ENCODE measurements at places on chromosomes 6 and 20.

DNA sequence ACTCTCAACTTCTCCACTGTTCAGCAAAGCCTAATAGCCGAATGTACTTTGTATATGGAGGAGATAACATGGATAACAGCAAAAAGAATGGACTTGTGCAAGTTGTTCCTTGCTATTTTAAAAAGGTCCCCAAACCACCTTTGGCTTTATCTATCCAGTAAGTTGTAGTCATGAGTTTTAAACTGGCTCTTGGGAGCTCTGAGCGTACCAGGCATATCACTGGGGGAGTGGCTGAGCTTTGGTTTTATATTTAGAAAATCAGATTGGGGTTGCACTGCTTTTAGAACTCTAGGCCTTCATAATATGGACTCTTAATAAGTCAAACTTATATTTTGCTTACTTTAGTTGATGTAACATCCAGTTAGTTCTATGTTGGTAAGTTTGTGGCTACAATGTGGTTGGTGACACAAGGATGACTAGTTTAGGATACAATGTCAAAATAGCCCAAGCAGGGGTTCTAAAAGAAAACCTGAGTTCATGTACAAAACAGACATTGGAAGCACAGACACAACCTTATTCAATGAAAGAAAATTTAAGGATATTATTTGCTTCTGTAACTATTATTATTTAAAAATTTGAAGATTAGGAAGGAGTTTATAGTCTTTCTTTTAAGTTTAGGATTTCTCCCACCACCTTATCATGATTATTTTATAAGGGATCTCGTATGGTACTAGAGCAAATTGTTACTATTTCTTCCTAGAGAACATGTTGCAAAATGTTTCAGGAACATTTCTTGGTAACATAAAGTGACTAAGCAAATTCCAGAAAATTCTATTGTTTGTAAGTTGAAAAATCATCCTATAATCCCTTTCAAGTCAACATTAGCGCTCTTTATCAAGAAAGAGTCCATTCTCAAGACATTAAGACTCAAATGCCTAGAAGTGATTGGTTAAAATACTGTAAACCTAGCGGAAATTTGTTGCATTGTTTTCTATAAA, 165.8 kb upstream of the SUPT3H start:
- no peak for DNase-seq

DNA sequence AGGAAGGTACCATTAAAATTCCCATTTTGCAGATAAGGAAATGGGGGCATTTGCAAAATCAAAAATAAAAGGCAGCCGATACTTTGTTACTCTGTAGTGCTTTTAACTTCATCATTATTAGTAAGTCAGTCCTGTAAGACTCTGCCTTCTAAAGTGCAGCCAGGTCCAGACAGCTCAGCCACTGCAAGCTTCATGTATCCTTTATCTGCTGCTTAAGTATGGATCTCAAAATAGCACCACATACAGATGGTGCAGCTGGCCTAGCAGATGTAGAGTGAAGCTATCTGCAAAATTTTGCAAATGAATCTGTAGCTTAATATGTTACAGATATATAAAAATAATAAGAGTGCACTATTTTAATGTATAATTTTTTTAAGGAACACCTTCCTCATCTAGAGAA, 53.4 kb downstream of the NUS1 start:
- DNase-seq, result no peak

- DNase-seq, result no peak
Observed at GRCh38 chr6:26640806-26641205, 18.7 kb downstream of the ZNF322 start.

DNA sequence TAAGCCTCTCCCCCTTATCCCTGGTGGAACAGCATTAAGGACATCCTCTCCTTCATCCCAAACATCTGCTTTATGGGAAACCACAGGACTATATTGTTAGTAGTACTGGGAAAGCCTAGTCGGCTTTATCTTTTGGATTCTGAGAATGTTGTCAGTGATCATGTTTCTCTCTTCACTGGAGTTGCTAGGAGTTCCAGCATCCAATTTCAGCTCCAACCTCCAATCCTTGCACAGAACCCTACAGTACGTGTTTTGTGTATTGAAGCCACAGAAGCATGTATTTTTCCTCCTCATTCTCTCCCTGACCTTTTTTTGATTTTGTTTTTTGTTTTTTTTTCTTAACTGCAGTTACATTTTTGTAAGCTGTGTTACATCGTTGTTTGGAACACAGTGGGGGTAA, 84.0 kb downstream of the PHACTR3 start:
- DNase-seq, result no peak

DNA sequence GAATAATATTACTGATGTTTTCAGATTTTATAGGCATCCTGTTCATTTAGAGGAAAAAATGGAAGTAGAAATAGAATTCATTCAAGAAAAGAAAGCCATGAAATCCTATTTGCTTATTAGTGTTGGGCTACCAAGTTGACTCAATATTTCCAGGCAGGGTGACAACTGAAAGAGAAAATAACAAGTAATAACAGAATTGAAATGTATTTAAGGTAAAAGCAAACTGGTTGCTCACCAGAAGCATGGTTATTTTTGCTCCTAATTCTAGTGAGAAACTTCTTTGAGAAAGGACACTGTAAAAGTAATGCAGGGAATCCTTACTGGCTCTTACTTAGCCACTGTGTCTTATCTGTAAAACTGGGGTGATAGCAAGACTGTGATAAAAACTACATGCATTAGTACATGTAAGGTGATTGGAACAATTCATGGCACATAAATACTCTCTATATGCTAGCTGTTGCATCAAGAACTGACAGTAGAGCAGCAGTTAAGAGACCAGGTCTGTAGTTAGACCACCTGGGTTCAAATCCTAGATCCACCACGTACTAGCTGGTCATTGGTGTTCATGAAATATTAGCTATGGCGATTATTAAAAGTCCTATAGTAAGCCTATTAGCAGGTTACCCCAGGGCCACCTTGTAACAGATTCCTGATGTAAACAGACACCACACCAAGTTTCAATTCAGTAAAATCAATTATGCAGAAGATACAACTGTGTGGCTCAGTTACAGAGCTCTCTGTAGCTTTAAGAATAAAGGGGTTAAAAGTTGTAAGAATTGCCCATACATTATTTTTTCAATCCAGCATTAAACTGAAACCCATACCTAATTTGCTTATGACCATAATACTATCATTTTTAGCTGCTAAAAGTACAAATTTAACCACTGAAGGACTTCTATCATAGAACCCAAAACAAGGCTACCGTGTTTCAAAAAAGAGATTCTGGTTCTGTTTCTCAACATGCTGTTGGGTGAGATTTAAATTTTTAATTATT, 159.2 kb upstream of the COL21A1 start:
- no peak for DNase-seq

DNA sequence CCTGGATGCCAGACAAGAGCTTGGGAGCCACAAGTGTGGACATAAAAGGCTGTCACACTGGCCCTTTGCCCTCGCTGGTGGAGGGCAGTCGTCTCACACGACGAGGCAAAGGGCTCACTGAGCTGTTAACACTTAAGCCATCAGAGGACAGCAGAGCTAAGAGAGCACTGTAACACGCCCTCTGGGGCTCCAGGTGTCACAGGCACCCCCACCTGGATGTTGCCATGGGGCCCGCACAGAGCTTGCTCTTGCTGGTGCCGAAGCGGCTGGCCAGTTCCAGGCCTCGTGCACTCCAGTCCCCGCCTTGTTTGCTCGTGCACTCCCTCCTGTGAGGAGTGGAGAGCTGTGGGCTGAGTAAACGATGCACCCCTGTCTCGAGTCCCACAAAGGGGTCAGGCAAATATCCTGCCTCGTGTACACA, 37.4 kb downstream of the SLC35D3 start:
- no peak for DNase-seq

GRCh38 chr6:20319520-20320357, 81.9 kb upstream of the E2F3 start:
- DNase-seq, result peak; percentile 73

DNA sequence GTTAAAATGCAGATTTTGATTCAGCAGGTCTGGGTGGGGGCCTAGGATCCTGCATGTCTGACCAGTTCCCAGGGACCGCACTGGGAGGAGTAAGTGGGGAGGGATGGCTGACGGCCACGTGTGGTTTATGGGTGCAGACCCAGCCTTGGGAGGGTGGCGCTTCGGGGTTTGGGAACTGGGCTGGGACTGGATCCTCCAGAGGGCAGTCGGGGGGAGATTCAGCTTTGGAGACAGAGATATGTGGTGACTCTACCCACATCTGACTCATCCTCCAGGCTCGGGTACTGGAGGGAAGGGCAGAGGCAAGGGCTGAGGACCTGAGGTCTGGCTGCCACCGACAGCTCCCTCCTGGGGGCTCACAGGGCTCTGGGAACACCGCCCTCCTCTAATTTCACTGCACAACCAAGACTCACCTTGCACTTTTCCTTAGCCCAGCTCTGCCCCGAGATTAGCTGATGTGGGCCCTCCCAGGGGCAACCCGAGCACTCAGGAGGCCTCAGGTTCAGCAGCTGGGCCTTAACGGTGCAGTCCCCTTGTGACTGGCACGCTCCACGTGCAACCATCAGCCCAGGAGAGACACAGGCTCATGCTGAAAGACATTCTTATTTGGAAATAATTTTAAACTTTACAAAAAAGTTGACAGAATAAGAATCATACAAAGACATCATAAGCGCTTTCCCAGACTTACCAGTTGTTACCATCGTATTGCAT, 172.8 kb upstream of the PMEPA1 start:
- no peak for DNase-seq

GRCh38 chr6:72322771-72323170, 299.1 kb upstream of the KCNQ5 start:
- DNase-seq, result no peak

DNA sequence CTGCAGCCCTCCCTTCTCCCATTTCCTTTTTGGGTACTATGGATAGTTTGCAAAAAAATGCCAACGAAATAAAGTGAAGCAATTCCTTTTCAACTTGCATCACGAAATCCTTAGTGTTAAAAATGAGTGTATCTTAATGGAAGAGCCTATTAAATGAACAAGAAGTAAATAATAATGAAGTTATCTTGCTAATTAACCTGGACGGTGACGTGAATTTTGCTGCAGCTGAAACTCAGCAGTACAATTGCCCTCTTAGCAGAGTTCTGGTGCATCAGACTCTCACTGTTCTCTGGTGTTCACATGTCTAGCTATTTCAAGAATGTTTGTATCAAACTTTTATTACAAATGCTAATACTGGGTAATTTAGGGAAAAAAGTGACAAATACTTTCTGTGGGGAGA, 119.7 kb upstream of the HDAC2 start:
- no peak for DNase-seq

- no peak for DNase-seq
Observed at GRCh38 chr20:6719369-6719721, 48.1 kb upstream of the BMP2 start.

GRCh38 chr6:47353871-47354270, 44.2 kb upstream of the TNFRSF21 start:
- no peak for DNase-seq

- DNase-seq, result no peak
Observed at GRCh38 chr6:132969196-132969595, 154.8 kb downstream of the RPS12 start.

GRCh38 chr6:118101831-118102345, 194.8 kb downstream of the SLC35F1 start:
- no peak for DNase-seq

- no peak for DNase-seq
Observed at GRCh38 chr6:168133168-168133561, 54.2 kb upstream of the FRMD1 start.

GRCh38 chr6:119065382-119065781, 13.1 kb downstream of the FAM184A start:
- no peak for DNase-seq

DNA sequence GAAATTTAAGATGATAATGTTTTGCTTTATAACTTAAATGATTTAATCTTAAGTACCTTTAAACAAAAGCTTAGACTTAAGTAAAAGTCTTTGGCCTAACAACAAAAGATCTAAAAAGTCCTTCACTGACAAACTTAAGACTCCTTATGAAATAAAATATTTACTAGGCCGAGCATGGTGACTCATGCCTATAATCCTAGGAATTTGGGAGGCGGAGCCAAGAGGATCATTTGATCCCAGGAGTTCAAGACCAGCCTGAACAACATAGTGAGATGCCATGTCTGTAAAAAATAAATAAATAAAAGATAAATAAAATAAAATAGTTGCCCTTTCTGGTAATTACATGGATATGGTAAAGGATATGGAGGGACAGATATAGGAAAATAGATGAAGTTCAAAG, 12.4 kb downstream of the KATNA1 start:
- DNase-seq, result no peak

DNA sequence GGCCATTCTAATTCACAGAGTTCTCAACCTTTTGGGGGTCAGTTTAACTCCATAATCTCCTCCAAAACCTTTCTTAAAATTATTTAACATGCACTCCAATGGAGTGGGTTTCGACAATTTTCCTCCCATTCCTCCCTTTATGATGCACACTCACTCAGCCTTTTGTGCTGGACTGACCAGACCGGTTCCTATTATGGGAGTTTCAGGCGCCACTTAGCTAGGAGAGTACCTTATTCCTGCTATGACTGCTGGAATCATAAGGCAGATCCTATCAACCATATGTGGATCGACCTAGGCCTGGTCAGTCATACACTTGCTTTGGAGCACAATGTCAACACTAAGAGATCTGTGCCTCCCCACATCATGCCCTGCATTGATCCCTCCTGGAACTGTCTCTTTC, 63.9 kb upstream of the MOCS1 start:
- no peak for DNase-seq

DNA sequence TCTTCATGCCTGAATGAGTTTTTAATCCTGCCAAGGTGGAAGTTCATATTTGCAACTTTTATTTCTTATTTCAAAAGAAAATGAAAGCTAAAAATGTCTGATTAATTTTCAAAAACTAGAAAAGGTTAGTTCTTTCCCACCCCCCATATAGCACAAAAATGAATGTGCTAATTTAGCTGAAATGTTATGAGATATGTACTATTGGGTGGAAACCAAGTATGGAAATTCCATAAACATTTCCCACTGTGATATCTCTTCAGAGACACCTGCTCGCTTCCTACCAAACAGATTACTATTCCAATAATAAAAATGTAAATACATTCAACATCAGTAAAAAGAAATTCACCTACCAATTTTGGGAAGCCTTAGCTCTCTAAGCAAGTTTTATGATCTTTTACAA, 678.6 kb upstream of the ID4 start:
- DNase-seq, result no peak

DNA sequence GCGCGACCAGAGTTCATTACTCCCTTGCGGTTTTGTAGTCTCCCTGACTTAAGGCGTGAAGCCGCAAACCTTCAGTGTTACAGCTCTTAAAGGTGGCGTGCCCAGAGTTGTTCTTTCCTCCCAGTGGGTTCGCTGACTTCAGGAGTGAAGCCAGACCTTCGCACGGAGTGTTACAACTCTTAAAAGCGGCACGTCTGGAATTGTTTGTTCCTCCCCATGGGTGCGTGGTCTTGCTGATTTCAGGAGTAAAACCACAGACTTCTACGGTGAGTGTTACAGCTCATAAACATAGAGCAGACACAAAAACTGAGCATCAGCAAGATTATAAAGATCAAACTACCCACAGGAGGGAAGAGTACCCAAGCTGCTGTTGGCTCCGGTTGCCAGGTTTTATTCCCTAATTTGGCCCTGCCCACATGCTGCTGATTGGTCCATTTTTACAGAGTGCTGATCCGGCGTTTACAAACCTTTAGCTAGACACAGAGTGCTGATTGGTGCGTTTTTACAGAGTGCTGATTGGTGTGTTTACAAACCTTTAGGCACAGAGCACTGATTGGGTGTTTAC, 10.4 kb downstream of the TMEM14C start:
- no peak for DNase-seq

GRCh38 chr6:161031721-161032495, 40.3 kb downstream of the MAP3K4 start:
- DNase-seq, result no peak
